ENCODE measurements at places on chromosomes 11 and 22. TPM values are rescaled to one million over a fixed set of nuclear protein-coding genes. Genes with fewer than 3 reads are reported as not detected.
A peak's percentile ranks its signal among the peaks of the same experiment; 100 is the strongest.

DDI1 gene
- total RNA-seq, result not detected

MS4A15 gene
- total RNA-seq, result not detected

TSSK2 gene
- total RNA-seq, result not detected

CRYBB3 gene
- total RNA-seq, result 0.35 TPM

MUC6 gene
- total RNA-seq, result not detected

RFPL3 gene
- not detected for total RNA-seq

TIGD3 gene
- total RNA-seq, result 0.49 TPM

PRDM11 gene
- total RNA-seq, result 4.8 TPM

LRP4 gene
- total RNA-seq, result 0.20 TPM

GRCh38 chr22:42257386-42257785, 13.1 kb downstream of the TCF20 start:
- no peak for DNase-seq

GRCh38 chr11:19196432-19196831, 5.4 kb downstream of the CSRP3 start:
- DNase-seq, result no peak

- DNase-seq, result no peak
Observed at GRCh38 chr22:26887456-26887855, 230.1 kb downstream of the MIAT start.

- no peak for DNase-seq
Observed at GRCh38 chr11:16804104-16804947, 65.9 kb downstream of the C11orf58 start.

DNA sequence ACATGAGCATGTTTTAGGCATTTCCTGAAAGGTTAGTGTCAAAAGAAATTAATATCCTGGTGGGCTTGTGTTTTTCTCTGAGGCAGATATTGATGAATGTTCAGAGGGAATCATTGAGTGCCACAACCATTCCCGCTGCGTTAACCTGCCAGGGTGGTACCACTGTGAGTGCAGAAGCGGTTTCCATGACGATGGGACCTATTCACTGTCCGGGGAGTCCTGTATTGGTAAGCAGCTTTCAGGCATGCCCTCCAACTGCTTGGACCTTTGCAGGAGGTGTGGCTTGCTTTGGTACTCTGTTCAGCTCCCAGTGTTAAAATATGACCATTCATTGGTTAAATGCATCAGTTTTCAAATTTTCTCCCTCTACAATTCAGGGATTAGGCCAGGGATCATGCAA, 658.6 kb upstream of the ANO5 start:
- no peak for DNase-seq

DNA sequence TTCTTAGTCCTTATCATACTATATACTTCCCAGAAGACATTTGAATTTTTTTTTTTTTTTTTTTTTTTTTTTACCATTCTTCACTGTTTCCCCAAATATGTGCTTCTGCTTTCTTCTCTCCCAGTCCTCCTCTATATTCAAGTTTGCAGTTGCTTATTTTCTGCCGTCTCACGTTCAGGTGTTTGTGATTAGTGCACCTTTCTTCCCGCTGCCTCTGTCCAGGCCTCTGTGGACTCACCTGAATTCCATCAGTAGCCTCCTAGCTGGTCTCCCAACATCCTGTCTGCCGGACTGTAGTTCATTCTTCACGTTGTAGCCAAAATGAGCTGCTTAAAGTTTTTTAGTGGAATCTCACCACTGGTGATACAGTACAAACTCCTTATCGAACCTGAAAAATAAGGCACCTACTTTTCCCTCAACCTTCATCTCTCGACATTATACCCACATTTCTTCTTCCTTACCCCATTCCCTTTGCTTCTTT, 795 bp upstream of the MSANTD4 start:
- no peak for DNase-seq

DNA sequence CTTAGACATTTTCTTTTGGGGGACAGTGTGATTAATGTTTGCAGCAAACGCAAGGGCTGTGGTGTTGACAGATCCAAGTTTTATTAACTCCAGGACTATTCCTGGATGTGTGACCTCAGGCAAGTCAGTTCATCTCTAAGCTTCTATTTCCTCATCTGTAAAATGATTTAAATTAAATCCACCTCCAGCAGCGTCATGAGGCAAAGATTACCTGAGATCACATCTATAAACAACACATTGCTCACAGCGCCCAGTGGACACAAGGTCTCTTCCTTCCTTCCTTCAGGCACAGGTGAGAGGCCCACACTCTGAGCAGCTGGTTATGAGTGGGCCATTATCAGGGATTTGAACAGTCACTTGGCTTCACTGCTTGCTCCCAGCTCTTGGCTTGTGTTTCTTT, 111.2 kb upstream of the RASSF10 start:
- DNase-seq, result no peak

- no peak for DNase-seq
Observed at GRCh38 chr22:50118557-50119168, 28.9 kb downstream of the MOV10L1 start.

DNA sequence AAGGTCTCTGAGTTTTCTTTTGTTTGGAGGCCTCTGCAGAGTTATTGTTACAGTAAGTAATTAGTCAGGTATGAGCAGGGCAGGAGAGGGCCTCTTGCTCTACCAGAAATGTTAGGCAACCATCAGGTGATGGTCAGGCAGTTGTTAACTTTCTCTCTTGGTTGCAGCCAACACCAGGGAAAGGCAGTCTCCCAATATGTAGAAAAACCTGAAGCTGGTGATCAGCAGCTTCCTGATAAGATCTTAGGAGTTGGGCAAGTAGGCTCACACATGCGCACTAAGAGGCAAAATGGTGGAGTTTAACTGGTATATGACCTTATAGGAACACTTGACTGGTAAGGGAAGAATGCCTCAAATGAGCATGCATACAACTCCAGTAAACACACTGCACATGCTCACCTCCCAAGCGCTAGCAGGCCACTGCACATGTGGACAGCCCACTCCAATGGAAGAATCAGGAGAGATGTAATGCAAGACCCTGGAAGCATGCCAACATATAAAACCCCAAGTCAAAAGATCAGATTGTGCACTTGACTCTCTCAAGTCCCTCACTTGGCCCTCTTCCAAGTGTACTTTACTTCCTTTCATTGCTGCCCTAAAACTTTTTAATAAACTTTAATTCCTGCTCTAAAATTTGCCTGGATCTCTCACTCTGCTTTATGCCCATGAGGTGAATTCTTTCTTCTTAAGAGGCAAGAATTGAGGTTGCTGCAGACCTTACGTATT, 23.7 kb upstream of the SLC35F2 start:
- no peak for DNase-seq

DNA sequence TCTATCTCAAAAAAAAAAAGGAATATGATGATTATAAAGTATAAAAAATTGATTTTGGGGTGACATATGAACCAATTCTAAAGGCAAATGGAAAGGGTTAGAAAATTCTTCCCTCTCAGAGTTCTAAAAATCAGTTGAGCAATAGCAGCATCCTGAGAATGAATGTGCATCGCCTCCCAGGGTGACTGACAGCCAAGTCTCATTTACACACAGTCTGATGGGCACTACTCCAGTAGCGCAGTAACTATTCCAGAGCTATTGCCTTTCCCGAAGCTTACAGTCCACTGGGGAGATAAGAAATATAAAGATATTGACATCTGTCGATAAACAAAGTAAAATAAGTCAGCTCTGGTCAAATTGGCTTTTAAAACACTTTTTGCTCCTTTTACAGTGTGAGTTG, 32.3 kb upstream of the SORL1 start:
- DNase-seq, result no peak

DNA sequence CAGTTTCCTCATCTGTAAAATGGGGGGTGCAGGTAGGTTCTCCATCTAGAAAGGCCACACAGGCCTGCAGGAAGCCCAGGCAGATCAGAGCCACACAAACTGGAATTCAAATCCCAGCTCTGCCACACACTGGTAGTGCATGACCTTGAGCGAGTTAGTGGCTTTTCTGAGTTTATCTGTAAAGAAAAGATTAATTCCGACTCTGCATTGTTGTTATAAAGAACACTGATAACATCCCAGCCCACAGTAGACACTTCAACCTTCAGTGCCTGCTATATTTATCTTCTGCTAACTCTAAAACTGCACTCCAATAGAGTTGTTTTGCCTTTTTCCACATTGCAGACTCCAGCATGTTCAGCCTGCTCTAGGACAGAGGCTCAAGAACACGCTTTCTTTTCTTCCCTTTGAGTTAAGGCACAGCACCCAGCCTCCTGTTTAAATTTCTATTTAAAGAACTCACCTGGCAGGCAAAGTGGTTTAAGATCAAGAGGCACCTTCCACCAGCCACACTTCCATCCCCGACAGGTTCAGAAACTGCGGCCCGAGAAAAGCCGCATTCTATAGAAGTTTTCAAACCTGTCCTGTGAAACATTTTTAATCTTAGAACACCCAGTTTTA, 133.9 kb downstream of the PLEKHA7 start:
- DNase-seq, result no peak

DNA sequence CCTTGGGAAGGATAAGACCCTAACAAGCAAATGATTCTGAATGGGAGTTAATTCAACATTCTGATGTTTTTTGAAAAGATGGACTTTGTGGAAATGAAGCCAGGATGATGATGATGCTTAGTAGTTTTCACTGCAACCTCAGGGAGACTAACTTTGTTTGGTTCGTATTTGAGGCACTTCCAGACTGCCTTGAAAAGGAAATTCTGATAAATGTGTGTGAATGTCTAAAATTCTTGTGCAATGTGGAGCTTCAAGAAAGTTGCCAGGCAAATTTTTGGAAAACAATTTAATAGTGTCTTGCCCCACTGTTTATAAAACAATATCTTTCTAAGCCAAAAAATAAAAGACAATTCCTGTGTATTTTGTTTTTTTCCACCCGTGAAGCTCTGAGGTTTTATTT, 11.2 kb upstream of the NAV2 start:
- DNase-seq, result no peak

DNA sequence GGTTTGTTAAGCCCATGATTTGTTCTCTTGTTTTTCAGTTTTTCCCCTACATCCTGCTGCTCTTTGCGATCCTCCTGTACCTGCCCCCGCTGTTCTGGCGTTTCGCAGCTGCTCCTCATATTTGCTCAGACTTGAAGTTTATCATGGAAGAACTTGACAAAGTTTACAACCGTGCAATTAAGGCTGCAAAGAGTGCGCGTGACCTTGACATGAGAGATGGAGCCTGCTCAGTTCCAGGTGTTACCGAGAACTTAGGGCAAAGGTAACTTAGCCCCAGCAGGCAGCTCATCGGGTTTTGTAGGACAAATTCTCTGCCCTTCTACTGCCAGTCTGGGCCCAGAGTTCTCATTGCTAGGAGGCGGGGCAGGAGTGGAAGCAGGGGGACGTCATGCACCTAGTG, 49.7 kb downstream of the PANX1 start:
- DNase-seq, result no peak

- peak; percentile 17 for DNase-seq
Observed at GRCh38 chr22:40679249-40679963, at the start of gene MCHR1. Gene MCHR1 (plus strand): TSS chr22:40679484. CDS start chr22:40679653, 169 bp downstream.

GRCh38 chr22:47168900-47169800, 406.7 kb downstream of the TBC1D22A start:
- no peak for DNase-seq

DNA sequence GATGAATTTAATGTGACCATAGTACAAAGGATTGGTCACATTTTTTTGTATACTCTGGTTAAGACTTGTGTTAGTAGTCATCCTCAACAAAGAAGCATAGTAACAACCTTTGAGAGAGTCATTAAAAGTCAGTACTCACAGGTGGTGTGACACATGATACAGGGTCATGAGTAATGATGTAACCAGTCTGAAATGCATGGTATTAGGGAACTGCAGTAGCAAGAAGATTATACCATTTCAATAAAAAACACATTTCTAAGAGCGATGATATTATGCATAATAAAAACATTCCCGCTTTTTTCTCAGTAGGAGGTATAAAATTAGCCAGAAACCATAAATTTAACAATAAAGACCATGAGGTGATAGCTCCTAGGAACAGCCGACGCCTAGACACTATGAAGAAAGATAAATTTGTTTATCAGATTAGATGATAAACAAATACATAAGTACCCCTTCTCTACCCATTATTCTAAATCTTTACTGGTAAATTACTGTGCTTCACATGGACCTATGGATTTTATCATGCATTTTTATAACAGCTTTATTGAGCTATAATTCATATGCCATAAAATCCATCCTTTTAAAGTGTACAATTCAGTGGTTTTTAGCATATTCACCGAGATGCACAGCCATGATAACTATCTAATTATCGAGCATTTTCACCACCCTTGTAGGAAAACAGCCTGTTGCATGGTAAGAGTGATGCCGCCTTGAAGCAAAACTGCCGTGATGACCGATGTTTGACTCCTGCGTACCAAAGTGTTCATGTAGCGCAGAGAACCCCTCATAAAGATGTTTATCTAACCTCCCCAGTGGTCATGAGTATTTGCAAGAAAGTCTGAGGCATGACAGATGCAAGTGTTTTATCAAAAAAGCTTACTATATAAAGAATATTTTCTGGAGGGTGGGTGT, 41.8 kb downstream of the TMPRSS5 start:
- DNase-seq, result no peak

DNA sequence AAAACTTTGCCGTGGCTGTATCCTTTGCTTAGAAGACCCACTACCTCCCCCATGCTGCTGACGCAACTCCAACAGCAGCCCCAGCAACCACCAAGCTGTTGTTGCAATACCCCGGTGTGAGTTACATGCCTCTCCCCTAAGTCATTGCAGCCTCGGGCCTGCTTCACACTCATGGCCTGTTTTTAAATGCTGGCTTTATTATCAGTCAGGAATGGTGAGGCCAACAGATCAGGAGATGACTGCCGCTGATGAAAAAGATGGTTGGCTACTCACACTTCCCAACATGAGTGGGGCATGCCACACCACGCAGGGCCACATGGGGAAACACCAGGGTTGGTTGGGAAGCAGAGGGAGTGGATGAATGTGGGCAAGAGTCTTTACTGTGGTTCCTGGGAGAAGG, 171.5 kb upstream of the SYT13 start:
- no peak for DNase-seq

DNA sequence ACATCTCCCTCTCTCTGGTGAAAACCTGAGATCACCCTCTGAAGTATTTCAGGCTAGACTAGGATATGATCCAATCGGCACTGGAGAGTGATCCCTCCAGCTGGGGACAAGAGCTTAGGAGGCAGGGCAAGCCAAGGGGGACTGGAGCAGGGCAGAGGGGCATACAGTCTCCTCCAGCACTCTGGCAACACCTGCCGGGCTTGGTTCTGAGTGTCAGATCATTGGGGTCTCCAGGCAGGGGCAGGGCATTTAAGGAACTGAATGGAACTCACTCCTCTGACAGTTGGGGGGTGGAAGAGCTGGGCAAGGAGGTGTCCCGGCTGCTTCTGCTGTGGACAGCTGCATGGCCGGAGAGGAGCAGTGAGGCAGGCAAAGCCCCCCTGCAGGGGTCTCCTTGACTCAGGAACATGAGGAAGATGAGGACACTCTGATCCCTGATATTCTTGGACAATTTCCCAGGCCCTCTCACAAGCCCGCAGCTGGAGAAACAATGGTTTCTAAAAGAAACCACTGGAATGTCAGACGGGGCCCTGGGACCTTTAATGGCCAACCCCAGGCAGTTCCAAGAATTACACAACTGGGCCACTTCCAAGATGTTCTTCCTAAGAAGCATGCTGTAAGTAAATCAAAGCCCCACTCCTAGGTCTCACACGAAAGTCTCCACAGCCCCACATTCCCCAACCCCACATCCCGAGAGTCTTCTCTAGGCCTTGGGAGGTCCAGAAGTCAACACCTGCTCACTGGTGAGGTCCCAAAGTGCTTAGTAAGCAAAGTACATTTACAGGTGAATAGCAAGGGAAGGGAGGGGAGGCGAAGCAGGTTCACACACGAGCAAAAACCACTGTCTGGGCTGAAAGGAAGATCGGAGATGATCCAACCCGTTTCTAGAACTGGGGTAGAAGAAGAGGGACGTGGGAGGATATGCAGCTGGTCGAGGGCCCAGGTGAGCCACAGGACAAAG, 1.2 kb upstream of the CCDC86 start:
- DNase-seq, result no peak

GRCh38 chr11:61754534-61755482, 2.4 kb downstream of the MYRF start:
- no peak for DNase-seq

Data from activated naive CD8-positive, alpha-beta T cell treated with anti-CD3 and anti-CD28 coated beads for 36 hours (primary cell).